Natural killer cell (primary cell): ENCODE measurements at places on chromosomes 3 and 15. TPM values are rescaled to one million over a fixed set of nuclear protein-coding genes. Genes with fewer than 3 reads are reported as not detected.

SNTN gene
- total RNA-seq: not detected

ZBTB38 gene
- 68.3 TPM for total RNA-seq

PLA2G4E gene
- total RNA-seq: not detected

IL17RE gene
- total RNA-seq: 0.28 TPM

AMT gene
- 13.4 TPM for total RNA-seq

FYTTD1 gene
- 72.2 TPM for total RNA-seq

ACKR4 gene
- 0.14 TPM for total RNA-seq

ASB14 gene
- not detected for total RNA-seq

ATXN7 gene
- 176 TPM for total RNA-seq

ASB7 gene
- total RNA-seq: 23.1 TPM

METTL6 gene
- 9.8 TPM for total RNA-seq

NTRK3 gene
- total RNA-seq: not detected

KIF23 gene
- total RNA-seq: 2.1 TPM

SMCO1 gene
- total RNA-seq: not detected

PCOLCE2 gene
- not detected for total RNA-seq

KLHL40 gene
- not detected for total RNA-seq

MYL3 gene
- total RNA-seq: not detected

GOLGA8J gene
- total RNA-seq: 6.0 TPM

CXCR6 gene
- 2.1 TPM for total RNA-seq

LYZL4 gene
- not detected for total RNA-seq

PLXNB1 gene
- 4.3 TPM for total RNA-seq

CMTM8 gene
- 0.83 TPM for total RNA-seq

ZSCAN2 gene
- total RNA-seq: 8.3 TPM

GPR62 gene
- total RNA-seq: not detected

SAMMSON gene
- total RNA-seq: not detected

OXSR1 gene
- 44.0 TPM for total RNA-seq

TEX264 gene
- 41.1 TPM for total RNA-seq

BNC1 gene
- not detected for total RNA-seq

RHCG gene
- not detected for total RNA-seq

MCCC1 gene
- 21.7 TPM for total RNA-seq

APOD gene
- total RNA-seq: not detected

INKA1 gene
- 0.52 TPM for total RNA-seq
